T1000 (cell line): ENCODE measurements at places on chromosomes 5 and 9.

DNA sequence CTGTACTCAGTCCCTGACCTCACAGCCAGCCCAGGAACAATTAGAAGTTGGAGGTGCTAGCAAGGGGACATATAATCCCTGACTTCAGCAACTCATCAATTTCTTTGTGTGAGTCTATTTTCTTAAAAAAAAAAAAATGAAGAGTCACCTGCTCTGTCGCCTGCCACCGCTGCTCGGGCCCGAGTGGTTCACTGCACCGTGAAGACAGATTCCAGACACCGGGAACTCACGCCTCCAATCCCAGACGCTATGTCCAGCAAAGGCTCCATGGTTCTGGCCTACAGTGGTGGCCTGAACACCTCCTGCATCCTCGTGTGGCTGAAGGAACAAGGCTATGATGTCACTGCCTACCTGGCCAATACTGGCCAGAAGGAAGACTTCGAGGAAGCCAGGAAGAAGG, 606.6 kb downstream of the PRELID2 start:
- DNase-seq, result no peak

DNA sequence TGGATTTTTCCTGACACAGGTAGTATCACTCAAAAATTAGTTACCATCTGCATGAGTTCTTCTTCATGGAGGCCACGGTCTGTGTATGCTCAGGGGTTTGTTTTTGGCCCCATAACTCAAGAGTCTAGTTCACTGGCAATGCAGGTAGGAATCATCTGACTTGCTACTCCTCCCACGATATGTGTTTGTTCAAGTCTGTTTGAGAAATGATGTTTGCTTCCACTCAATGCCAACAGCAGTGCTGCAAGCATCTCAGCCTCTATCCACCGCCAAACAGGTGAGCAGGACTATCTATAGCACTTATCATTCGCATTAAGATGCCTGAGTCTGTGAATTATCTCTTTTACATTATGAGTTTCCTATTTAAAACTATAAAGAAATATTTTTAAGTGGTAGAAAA, 264.8 kb upstream of the PTGER4 start:
- no peak for DNase-seq

- no peak for DNase-seq
These were observed 70.0 kb downstream of the SHB start for GRCh38 chr9:37998881-37999587.

GRCh38 chr9:36401164-36401740, 1.2 kb upstream of the RNF38 start:
- peak; percentile 70 for DNase-seq

DNA sequence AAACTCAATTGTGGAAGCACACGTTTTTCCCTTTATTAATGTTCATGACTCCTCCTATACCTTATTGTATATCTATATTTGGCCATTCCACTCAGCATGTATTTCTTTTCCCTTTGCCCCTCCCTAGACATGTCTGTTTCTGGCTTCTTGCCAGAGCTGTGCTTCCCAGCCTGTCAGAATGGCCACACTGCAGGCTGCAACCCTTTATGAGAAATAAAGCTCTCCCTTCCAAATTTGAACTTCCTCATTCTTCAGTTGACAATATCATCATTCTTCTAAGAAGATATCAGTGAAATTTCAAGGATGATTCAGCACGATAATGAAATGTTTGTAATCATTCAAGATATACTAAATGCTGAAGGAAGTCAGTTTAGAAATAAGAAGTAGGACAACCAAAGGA, 107.6 kb upstream of the PRSS3 start:
- DNase-seq, result no peak
